ENCODE measurements at places on chromosomes 11 and 22.

DNA sequence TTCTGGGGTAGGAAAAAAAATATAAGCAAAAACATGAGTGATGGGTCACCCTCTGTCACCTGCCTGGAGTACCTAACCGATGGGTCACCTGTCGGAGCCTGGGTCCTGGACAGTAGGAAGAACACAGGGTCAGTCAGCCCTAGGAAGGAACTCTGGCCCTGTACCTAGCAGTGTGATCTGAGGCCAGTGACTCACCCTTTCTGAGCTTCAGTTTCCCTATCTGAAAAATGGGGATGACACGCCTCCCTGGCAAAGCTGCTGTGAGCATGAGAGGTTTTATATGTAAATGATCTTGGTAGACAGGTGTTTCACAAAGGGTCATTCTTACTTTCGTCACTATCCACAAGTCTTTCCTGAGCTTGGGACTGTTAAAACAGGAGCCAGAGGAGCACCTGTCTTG, 182.0 kb downstream of the ST3GAL4 start:
- no peak for DNase-seq

DNA sequence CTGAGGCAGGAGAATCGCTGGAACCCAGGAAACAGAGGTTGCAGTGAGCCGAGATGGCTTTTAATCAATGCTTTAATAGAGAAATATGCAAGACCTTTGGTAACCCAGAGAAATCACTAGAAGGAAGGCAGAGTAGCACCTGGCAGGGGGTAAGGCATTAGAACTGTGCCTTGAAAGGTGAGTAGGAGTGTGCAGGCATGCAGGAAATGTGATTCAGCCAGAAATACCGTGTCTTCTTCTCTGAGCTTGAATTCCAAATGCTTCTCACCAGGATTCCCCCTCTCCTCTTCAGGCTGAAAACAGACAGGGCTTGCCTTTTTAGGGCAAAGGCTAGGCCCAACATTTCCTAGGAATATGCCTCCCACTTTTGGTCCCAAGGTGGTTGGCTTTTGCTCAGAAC, 51.0 kb downstream of the OR4D9 start:
- no peak for DNase-seq

- no peak for DNase-seq
Measured at GRCh38 chr11:15166204-15166603, 51.5 kb downstream of the INSC start.

DNA sequence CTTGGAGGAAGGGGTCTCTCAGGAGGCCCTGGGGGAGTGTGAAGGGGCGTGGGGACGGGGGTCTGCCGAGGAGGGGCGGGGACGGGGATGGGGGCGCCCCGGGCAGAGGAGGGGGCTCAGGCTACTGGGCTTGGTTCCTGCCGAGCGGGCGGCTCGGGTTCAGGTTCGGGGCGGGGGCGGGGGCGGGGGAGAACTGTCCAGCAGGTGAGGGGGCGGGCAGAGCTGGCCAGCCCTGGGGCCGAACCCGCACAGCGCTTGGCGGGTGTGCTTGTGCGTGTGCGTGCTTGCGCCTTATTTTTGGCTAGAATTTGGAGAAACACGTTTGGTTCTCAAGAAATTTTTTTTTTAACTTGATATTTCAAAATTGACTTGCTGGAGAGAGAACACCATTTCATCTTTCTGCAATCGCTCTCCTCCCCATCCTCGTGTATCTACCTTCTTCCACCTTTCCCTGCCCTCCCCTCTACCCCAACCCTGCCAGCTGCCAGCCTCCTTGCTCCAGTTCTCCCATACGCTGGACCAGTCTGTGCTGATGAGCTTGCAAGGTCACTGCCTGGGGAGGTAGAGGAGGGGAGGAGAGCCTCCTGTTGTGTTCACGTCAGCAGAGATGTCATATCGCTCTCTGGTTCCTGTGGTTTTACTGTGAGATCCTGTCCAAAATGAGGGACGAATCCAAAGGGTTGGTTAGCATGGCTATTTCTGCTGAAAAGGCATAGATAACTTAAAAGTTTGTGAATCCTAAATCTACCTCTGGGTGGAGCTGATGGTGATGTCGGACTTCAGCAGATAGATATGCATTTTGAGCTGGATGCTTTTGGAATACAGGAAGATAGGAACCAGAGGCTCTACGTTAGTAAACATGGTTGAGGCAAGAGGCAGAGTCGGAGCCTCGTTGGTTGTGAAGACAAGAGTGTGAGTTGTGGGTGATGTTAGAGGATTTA, 668 bp downstream of the MADD start:
- no peak for DNase-seq

- DNase-seq: no peak
Measured at GRCh38 chr11:8333376-8333775, 69.7 kb upstream of the LMO1 start.

GRCh38 chr11:1927848-1928469, 8.5 kb downstream of the TNNT3 start:
- DNase-seq: no peak

DNA sequence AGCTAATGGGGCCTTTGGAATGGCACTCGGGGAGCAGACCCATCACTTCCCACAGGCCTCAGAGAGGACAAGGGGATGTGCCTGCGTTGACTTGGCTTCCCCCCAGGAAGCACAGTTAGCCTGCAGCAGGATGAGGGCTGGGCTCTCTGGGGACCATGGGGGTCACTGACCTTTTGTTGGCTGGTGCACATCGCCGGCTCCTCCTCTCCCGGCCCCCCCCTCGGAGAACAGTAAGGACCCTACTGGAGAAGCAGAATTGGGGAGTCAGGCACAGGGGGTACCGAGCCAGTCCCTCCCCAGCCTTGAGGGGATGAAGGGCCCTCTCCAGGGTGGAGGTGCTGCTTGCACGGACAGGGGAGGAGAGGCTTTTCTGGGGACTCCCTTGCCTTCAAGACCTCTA, 32.8 kb downstream of the NRXN2 start:
- no peak for DNase-seq

DNA sequence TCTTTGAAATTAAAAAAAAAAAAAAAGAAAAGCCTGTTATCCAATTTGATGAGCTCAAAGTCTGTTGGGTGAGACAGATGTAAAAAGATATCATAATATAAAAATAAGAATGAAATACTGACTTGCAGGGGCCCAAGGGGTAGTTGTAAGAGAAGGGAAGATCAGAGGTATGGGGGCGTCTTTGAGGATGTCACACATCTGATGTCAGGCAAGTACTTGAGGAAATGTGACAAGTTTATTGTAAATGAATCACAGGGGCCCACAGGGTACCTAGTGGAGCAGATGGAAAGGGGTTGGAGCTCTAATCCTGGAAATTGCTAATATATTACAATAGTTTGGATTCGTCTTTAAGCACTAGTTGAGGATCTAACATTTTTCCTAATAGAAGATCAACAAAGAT, 131.6 kb downstream of the MAML2 start:
- DNase-seq: no peak

Measured in hematopoietic multipotent progenitor cell (in vitro differentiated cells).